CD4-positive, alpha-beta T cell treated with Interleukin-6 for 4 hours (primary cell): ENCODE measurements at places on chromosomes 13 and 19.

DNA sequence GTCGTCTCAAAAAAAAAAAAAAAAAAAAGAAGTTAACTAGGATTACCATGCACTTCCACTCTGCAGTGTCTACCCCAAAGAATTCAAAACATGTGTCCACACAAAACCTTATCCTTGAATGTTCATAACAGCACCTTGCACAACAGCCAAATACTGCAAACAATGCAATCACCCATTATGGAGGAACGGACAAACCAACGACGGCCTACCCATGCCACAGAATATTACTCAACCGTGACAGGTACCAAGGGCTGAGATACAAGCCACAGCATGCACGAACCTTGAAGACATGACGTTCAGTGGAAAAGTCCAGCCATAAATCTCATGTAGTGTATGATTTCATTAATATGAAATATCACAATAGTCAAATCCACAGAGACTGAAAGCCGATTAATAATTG, 3.0 kb upstream of the SHISA7 start:
- DNase-seq = no peak

DNA sequence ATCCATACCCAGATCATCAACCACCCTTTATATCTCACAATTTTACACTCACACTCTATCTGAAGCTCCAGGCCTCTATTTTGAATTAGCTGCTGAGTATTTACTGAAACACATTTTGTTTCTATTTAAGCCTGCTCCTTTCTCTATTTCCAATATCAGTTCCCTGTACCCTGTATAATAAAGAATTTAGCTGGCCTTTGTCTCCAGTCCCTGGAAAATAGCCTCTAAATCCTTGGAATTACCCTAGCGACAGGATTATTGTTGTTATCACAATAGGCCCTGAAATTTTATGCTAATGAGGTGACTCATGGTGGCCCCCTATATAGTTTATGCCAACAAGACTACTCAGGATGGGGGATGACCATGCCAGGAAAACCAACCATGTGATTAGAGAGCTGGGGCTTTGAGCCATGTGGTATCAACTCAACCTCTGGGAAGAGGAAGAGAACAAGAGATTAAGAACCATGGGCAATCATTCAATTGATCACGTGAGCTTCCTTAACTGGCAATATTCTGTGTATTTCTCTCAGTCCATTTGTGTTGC, 72.7 kb downstream of the KATNAL1 start:
- DNase-seq = no peak

DNA sequence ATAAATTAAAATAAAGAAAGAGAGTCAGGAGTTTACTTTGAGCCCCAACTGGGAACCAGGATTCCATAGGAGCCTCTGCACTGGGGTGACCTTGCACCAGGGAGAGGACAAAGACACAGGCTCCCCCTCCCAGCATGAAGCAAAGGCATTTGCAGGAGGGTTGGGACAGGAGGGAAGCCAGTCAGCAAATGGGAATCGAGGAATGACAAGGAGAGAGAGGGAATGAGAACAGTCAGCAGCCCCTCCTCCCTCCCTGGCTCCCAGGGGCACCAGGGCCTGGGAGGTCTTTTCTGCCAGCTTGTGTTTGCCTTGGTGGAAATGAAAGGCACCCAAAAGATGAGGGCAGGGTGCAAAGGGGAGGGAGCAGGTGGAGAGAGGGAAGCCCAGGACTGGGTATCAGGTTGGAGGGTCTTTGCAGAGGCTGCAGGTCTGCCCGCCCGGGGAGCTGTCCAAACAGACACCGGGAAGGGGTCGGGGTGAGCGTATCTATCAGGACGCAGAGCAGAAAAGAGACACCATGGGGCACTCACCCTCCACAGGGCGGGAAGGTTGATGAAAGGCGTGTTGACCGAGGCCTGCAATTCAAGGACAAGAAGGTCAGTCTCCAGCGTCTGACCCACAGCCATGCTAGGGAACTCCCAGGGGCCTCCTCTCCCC, 3.8 kb downstream of the SBSN start:
- no peak for DNase-seq

- DNase-seq = no peak
Measured at GRCh38 chr19:38875656-38876395, 2.2 kb downstream of the RINL start.

DNA sequence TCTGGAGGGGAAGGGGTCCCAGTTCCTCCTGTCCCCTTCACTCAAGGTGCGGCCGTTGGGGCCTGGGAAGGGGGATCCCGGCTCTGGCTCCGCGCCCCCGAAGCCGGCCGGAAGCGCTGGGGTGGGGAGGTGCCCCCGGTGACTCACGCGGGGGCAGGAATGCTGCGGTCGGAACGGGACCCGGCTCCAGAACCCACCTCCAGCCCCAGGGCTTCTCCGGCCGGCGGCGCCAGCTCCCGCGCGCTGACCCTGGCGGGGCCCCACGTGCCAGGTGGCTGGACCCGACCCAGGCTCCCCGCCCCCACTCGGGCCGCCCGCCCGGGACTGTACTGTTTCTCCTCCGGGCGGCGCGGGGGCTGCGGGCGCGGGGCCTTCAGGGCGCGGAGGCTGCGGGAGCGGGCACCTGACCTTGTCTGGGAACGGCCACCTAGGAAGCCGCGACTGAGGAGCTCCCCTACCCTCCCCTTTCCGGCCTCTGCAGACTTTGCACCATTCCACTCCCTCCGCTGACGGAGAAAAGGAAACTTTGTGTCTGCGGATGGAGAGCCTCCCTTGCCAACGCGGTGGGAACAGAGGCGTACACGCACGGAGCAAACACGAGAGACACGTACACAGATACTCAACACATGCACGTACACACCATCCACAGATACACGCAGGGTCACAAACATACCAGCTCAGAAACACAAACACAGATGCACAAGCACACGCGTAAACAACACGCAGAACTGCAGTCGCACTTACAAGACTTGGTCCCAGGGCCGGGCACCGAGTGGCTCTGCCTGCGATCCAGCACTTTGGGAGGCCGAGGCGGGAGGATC, 7.2 kb downstream of the AXL start:
- peak; percentile 58 for DNase-seq

DNA sequence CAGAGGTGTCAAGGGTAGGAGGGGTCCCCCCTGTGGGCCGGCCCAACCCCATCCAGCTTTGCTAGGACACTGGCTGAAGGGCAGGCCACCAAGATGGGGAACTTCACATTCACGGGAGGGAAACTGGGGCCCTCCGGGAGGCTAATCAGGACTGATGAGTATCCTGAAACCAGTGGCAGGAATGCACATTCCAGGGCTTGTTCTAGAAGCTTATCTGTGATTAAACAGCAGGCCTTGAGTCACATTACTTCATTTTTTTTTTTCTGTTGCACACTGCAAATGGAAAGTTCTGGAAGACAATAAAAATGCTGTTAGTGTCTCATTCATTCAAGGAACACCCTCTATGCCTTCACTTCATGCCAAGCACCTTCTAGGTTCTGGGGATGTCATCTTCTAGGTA, 15.5 kb upstream of the SIGLEC11 start:
- no peak for DNase-seq

DNA sequence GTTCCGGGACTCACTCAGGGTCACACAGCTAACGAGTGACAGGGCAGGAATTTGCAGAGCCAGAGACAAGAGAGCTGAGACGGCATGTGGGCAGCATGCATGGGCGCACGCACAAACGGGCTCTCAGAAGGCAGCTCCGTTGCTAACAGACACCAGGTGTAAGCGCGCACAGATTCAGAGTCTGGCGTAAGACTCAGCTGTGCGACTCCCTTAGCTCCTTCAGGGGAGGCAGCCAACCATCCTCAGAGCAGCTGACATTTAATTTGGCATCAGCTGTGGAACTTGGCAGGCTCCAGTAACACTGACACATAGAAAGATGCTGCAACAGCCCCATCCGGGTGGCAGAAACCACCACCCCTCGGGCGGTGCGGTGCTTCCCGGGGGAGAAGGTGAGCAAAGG, 7.5 kb upstream of the TM6SF2 start:
- DNase-seq = no peak

DNA sequence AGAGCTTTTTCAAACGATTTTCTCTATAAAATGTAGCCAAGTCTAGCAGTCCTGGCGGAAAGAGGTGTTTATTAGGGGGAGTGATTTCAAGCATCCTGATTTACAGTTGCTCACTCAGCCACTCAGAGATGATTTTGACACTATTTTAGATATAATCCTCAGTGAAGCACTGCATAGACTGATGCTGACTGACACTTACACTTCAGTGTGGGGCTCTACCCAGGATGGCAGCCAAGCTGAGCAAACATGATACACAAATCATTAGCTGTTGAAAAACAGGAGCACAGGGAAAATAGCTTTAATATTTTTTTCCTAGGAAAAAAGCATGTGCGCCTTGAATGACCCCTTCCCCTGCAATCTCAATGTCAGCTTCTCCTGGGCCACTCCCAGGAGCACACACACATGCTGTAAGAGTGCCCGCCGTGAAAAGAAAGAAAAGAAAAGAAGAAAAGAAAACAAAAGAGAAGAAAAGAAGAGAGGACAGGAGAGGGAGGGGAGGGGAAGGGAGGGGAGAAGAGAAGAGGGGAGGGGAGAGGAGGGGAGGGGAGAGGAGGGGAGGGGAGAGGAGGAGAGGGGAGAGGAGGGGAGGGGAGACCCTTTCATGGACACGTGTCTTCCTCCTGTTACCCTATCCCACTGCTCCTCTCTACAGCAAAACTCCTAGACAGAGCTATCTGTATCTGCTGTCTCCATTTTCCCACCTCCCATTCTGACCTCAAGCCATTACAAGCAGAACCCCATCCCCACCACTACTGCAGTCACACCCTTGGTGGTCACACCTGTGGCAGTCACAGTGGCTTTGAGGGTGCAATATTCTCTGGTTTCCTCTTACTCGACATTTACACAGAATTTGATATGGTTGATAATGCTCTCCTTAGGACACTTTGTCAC, 36.4 kb downstream of the RCBTB2 start:
- DNase-seq = peak; percentile 37

- peak; percentile 81 for DNase-seq
Measured at GRCh38 chr19:11587302-11587974, 9.8 kb upstream of the ZNF627 start.

DNA sequence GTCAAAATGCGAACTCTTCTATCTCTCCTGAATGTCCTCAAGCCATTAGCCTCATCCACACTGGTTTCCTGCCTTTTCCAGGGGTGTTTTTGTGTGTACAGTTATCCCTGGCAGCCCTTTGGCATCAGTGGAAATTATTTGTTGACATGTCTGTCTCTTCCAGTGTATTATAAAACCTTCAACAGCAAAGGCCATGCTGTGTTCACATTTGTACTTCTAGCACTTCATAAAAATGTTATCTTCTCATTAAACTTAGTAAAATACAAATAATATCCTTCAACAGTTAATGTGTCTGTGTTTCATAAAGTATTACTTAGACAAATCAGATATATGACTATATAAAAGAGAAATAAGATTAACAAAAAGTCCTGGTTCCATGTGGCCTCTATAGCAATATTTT, 359.5 kb upstream of the ARGLU1 start:
- no peak for DNase-seq

- no peak for DNase-seq
Measured at GRCh38 chr13:76020421-76020955, 384.4 kb downstream of the LMO7 start.

DNA sequence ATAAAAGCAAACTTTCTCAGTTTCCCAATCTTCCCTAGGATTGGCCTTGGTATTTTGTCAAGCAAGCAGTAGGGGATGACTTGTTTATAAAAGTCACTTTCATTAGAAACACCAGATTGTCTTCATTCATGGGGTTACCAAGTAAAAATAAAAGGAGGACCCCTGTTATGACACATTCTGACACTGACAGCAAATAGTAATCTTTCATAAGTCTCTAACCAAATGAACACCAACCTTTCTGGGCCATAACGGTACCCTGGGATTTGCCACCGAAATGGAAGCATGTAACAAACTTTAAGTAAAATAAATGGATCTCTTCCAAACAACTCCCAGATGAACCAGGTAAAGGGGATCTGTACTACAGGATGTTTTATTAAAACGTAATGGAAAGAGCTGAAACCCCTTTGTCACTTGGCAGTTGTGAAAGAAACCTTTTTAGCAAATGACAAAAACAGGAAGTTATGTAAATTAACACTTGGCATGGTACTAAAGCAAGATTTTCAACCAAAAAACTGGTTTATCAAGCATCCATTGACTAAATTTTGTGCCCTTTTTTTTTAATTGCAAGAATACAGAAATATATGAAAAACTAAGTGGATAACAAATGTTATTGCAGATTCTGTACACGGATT, 335.6 kb downstream of the RBM26 start:
- no peak for DNase-seq

GRCh38 chr13:108780706-108781105, 151.3 kb downstream of the MYO16 start:
- DNase-seq = no peak

DNA sequence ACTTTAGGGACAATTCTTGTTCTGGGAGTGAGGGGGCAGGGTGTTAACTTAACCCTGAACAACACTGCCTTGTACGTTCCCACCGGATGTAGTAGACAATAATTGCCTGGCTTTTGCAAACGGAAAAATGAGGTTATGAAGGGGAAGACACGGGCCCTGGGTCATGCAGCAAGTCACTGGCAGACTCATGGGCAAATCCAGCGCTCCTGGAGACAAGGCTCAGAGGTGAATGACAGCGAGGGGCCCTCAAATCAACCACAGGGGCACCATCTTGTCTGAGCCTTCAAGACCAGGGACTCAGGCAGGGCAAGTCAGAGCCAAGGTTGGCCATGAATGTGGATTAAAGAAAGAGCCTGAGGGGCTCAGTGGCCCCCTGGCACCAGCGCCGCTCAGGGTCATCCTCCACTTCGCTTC, 2.8 kb downstream of the RASA3 start:
- peak; percentile 38 for DNase-seq

- DNase-seq = no peak
Measured at GRCh38 chr19:52638601-52639000, 446 bp upstream of the ZNF83 start.

DNA sequence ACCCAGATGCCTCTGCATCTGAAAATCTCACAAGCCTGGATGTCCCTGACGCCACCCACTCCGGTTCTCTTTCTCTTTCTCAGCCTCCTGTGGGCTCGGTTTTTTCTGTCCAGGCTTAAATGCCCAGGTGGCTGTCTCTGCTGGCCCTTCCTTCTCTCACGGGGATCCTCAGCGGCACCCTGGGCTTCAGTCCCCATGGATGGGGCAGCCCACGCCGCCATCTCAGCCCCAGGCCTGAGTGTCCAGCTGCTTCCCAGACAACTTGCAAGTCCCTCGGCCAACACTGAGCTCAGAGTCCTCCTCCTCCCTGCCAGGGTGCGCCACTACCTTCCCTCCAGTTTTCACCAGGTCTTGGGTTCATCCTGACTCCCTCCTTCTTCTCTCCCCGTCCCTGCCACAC, 6.4 kb downstream of the FBN3 start:
- no peak for DNase-seq
